Right renal pelvis (tissue), 4 donors: ENCODE measurements at places on chromosomes 5 and 9. TPM values are rescaled to one million over a fixed set of nuclear protein-coding genes. Genes with fewer than 3 reads are reported as not detected.

DNA sequence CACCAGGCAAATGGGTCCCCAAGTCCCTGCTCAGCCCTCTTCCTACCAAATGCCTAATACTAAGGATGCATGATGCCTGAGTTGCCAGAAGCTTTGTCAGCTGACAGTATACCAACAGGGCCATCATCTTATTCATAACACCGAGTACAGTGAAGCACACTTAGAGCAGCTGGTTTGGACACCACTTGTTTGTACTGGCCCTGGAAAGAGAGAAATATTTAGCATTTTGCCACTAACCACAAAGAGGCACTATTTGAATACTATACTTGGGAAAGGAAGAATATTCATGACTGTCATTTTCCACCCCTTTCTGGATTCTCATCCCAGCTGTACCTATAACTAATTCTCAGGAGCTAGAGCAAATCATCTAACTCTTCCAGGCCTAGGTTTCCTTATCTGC lies 364.4 kb upstream of the KIF2A start:
- DNase-seq = no peak

DNA sequence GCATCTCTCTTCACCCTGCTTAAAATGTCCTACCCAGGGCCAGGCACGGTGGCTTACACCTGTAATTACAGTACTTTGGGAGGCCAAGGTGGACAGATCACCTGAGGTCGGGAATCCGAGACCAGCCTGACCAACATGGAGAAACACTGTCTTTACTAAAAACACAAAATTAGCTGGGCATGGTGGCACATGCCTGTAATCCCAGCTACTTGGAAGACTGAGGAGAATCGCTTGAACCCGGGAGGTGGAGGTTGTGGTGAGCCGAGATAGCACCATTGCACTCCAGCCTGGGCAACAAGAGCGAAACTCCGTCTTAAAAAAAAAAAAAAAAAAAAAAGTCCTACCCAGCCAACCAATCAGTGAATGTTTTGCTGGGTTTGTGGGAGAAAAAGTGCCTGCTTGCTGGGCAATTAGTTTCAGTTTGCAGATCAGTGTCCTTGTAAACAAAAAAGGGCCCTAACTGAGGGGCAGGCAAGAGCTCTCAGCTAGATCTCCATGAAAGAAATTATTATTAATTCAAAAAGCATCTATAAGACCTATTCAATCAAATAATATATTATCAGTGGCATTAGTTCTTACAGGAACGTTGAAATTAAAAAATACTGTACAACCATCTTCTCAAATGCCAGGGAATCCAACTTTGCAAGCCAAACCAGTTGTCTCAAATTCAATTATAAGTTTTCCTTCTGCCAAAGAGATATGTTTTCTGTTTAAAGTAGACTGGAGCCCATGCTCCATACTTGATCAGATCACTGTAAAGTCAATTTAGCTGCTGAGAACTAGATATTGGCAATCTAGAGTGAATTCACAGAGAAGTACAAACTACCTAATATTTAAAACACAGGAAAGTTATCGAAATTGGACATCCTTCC lies 3.9 kb downstream of the MEGF9 start:
- DNase-seq = no peak

DNA sequence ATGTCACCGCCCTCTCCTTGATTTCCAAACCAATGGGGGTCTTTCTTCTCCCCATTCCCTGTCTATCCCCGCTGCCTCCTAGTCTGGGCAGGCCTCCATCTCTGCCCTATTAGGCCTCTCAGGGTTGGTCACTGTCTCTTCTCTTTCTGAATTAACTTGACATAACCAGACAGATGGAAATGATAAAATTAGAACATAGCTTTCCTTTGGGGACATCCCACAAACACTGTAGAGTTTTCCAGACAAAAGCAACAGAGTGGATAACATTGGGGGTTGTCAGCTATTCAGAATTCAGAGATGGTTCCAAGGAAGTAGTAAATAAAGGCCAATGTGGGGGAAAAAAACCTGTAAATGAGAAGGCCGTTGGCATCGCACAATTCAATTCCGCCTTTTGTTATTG lies 24.7 kb downstream of the LHX6 start:
- DNase-seq = no peak

GRCh38 chr5:82405618-82406204 lies 127.6 kb upstream of the RPS23 start:
- DNase-seq = no peak

- no peak for DNase-seq
Measured at GRCh38 chr9:89670114-89670513, 65.3 kb downstream of the GADD45G start.

DNA sequence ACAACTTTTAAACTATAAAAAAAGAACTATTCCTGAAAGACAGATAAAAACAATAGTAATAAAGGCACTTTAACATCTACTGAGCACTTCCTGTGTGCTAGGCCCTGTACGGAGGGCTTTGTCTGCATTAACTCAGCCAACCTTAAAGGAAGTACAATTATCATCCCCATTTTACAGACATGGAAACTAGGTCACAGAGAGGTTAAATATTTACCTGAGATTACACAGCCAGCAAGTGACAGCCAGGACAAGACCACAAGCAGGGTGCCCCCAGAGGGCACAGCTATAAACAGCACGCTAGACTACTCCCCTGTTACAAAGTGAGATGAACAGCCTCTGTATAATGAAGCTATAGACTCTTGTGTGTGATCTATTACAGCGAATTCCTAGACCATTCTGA lies 25.5 kb downstream of the DDX31 start:
- no peak for DNase-seq

- DNase-seq = no peak
Measured at GRCh38 chr9:20990867-20991266, 40.6 kb downstream of the HACD4 start.

- DNase-seq = no peak
Measured at GRCh38 chr9:21294904-21295538, 10.1 kb downstream of the IFNA5 start.

DNA sequence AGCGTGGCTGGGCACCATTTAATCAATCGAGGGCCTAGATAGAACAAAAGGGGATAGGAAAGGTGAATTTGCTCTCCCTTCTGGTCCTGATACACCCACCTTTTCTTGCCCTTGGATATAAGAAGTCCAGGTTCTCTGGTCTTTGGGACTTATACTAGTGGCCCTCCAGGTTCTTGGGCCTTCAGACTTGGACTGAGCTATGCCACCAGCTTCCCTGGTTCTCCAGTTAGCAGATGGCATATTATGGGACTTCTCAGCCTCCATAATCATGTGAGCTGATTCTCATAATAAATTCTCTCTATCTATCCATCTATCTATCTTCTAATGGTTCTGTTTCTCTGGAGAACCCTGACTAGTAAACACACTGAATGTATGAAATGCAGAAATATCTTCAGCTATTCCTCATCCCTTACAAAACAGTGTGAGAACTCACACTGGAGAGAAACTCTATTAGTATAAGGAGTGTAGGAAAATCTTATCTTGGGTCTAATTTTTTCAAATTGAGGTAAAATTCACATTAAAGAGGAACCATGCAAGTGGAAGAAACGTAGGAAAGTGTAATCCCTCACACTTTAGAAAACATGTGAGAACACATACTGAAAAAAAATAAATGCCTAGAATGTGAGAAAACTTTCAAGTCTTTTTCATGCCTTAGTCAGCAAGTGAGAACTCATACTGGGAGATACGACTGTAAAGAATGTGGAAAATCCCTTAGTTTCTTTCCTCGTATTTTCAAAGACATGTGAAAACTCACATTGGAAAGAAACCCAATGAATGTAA lies 15.5 kb downstream of the PCDHB15 start:
- DNase-seq = no peak

DNA sequence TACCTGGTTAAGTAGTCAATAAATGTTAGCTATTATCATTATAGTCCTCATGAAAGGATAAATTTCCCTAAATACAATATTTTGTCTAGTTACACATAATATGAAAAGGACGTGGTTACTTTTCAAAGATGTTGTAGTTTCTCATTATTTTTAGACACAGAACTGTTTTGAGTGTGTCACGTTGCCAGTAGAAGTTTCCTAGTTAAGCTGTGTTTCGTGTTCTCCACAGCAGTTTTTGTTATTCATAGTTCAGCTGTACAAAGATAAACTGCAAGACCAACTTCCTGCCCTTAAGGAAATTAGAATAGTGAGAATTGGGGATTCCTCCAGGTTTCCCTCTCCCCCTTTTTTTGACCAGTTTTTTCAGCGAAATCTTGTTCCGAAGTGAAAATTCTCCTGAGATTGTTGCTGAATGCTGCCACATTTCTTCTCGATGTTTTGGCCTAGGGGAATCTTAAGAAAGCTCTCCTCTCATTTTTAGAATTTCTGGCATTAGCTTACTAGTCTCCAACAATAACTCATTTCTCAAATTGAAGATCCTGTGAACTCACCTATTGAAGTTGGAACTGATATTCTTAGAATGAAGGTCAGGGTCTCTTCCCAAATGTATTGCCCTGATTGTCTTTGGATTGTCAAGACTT lies 176.1 kb downstream of the PAM start:
- DNase-seq = no peak

- DNase-seq = no peak
Measured at GRCh38 chr5:93161661-93162654, 419.1 kb downstream of the NR2F1-AS1 start.

Gene LCN9
- polyA plus RNA-seq = not detected

Gene OBP2B
- not detected for polyA plus RNA-seq

Gene ACOT12
- polyA plus RNA-seq = 0.61 TPM
